Stimulated activated memory B cell treated with anti-CD40 and anti-IgM and Interleukin-4, amounts not matched to agents 10 μg/mL and 1 μg/mL and 100 μg/mL, for 72 hours (primary cell): ENCODE measurements at places on chromosomes 7 and 10.

DNA sequence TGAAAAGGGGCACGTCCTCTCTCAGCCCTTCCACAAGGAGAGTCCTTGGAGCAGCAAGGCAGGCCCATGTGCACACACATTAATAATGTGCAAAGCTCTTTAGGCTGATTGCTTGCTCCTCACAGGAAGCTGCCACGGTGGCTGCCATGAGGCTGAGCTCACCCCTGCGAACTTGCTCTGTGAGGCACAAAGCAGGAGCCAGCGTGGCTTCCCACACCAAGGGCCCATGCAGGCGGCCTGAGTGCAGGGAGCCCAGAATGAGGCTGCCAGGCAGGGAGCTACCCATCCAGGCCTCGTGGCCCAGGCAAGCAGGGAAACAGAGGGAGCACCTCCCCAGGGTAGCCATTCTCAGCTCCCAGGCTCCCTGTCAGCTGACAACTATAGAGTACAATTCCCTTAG, 242.9 kb downstream of the GRID1 start:
- ATAC-seq, result no peak

- ATAC-seq, result no peak
These were observed 50.2 kb upstream of the UBN2 start for GRCh38 chr7:139180700-139181311.

- ATAC-seq, result no peak
These were observed 19.8 kb upstream of the COL1A2 start for GRCh38 chr7:94374721-94375566.

- no peak for ATAC-seq
These were observed 121.0 kb upstream of the FAM171A1 start for GRCh38 chr10:15491856-15492642.

- no peak for ATAC-seq
These were observed 27.7 kb upstream of the MYH16 start for GRCh38 chr7:99244939-99245338.

GRCh38 chr7:13308423-13308822, 621.0 kb downstream of the ARL4A start:
- no peak for ATAC-seq

DNA sequence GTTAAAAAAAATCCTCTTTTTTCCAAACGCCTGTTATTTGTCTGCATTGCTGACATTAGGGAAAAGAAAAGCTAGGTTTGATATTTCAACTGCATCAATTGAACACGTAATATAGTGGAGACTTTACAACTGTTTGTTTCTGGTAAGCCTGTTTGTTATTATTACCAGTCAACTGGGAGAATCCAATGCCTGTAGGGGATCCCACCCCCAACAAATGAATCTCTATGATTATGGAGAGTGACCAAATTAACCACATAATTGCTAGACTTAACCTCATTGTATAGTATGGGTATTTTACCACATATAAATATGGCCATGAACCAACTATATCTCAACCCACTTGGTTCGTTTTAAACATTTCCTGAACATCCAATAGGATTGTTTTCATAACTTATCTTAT, 216.1 kb downstream of the TWIST1 start:
- no peak for ATAC-seq
